ENCODE measurements at places on chromosomes 16 and 17.

DNA sequence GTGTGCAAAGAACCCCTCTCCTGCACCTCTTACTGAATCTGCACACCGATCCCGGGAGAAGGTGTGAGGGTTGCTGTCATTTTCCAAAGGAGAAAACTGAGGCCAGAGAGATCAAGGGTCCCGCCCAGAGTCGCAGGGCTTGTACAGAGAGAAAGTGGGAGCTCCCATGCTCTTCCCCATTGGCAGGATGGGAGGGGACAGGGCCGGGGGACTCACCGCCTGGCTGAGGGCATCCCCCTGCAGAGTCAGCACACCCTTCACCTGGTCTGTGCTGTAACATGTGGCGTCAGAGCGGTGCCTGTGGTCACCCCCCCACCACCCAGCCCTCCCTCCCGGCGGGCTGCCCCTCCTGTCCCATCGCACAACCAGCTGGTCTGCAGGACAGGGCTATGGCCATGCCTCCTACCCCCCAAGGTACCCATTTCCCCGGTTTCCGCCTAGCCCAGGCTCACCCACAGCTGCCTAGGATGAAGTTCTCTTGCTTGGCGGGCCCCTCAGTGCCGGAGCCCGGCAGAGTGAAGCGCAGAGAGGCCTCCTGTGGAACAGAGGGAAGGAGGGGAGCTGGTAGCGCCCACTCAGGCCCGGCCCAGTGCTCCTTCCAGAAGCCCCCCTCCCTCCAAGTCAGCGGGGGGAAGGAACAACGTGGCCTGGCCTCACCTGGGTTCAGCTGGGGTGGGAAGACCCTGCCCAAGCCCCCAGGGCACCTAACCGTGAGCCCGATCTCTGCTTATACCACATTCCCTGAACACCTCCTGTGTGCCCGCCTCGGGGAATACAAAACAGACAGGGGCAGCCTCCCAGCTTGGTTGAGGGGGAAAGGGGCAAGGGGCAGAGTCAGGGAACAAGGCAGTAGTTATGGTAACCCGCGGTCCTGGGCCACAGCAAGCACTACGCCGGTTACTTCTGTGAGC, 1.1 kb downstream of the ROGDI start:
- DNase-seq: no peak

DNA sequence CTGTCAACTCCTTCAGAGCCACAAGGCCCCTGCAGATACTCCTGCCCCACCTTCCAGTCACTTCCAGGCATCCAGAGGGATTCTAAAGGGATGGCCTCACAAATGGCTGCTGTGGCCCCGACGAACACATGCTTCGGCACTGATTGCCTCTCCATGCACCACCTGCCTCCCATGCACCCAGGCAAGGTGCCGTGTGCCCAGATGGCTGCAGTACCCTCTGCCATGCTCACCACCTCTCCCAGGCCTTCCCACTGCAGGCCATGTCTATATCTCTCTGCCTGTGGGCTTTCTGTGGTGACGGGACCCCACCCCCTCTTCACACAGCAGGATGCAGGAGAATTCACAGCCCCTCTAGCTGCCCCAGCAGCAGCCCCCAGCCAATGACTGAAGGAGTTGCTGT, 27.9 kb upstream of the LYRM9 start:
- no peak for DNase-seq

DNA sequence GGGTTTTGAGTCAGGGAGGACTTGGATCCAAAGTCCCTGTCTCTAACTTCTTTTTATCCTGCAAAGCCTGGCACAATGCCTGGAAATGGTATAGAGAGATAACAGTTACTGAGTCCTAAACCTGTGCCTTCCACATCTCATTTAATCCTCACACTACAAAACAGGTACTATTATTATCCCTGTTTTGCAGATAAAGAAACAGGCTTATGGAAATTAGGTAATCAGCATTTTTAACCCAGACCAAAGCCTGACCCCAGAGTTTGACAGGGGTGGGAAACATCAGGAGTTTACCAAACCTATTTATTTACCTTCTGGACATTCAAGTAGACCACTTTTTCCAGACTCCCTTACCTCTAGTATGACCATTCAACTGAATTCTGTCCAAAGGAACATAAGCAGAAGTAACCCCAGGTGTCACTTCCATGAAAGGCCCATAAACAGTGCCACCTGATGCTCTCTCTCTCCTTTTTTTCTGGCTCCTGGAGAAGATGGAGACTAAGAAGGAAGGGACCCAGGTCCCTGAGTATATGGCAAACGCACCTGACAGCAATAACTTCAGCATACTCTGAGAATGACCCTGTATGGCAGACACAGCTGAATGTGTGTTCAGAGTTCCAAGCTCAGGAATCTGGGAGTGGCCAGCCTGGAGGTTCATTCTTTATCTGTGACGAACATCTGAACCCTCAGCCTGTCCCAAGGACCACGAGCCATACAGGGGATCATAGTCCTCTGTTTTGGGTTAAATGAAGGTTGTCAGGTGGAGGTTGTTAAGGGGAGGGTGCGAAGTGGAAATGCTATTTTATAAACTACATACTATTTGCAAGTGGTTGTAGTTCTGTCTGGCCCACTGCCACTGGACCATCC, 62.7 kb downstream of the HLF start:
- DNase-seq: no peak

DNA sequence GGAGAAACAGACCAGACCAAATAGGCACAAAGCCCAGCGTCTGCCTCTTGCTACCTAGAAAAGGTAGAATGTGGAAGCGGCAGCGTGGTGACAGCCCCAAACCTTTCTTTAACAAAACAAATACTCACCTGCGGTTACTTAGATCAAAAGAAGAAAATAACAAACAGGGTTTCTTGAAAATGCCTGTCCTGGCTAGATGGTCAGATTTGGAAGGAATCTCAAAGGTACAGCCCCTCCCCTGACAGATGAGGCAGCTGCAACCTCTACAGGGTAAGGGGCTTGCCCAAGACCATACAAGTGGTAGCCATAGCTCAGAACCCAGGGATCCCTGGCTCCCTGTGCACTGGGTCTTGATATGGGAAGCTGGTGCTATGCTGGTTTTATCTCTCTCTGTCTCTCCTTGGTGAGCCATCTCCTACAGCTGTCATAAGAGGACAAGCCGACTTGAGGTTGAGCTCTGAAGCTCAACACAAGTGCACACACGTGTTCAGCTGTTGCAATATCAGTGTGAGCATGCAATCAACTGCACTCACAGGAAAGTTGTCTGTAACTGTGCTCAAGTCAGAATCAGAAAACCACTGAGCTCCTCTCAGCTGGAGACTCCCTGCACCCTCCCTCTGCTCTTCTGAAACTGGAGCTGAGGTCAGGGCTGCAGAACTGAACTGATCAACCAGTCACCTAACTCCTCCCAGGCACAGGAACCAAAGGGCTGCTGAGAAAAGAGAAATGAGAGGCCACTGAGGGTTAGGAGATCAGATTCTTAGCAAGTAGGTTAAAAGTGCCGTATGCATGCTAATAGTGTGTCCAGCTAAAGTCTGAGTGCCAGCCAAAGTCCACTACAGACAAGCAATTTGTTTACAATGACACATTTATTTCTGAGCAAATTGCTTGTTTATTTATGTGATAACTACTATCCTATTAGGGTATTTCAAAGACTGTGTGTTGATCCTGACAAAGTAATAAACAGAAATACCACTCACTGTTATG, 6.1 kb upstream of the RNF157 start:
- no peak for DNase-seq

Data from ELR (cell line).